CD4-positive, alpha-beta T cell (primary cell): ENCODE measurements at places on chromosomes 7 and 10.

- no peak for DNase-seq
Measured at GRCh38 chr7:133082390-133082766, 488 bp upstream of the CHCHD3 start.

GRCh38 chr7:11636274-11636673, 195.7 kb downstream of the THSD7A start:
- DNase-seq = no peak

DNA sequence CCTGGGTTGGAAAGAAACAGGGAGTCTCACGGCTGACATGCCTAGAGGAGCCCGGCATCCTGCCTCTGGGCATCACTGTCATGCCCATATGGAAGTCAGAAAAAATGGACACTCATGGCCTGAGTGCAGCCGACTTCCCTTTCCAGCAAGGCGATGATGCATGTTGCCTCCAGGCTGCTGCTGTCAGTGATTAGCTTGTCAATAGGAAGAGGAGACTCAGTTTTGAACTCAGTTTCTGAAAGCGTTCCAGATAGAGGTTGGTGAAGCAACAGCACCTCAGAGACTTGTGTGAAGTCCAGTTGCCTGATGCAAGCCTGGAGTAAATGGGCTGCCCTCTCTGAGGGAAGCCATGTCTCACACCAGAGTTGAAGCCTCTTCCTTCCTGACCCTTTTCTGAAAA, 148.4 kb downstream of the TPST1 start:
- DNase-seq = no peak

GRCh38 chr7:17441557-17441956, 143.1 kb downstream of the AHR start:
- no peak for DNase-seq

- DNase-seq = no peak
Measured at GRCh38 chr10:69939061-69939460, 113.6 kb upstream of the MACROH2A2 start.

GRCh38 chr7:151923097-151923876, 33.0 kb upstream of the GALNTL5 start:
- no peak for DNase-seq

- DNase-seq = no peak
Measured at GRCh38 chr10:11336722-11337162, 274.7 kb downstream of the USP6NL start.

DNA sequence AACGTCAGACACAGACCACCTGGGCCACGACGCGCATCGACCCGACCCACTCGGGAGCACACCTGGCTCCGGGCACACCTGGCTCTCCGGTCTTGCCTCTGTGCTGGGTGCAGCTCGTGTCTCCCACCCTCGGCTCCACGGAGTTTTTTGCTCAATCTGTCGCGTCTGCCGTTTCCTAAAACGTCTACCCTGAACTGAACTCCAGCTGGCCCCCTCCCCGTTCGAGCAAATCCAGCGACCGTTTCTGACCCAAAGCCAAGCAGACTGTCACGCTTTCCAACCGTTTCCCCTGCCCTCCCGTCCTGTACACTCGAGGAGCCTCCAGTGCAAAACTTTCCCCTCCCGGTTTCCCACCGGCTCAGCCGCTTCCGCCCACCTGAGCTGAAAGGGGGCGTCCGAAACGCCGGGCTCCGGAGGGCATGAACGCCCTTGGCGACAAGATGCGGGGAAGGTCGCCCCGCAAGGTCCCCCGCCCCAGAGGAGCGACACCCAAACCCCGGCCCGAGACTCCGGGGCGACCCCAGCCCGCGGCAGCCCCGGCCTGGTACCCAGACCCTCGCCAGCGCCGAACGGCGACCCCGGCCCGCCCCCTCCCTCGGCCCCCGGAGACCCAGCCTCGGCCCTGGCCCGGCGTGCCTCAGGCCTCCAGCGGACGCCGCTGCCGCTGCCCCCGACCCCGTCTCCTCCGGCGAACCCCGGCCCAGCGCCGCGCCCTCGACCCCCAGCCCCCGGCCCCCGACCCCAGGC, 557 bp downstream of the CYTH3 start:
- peak; percentile 52 for DNase-seq

DNA sequence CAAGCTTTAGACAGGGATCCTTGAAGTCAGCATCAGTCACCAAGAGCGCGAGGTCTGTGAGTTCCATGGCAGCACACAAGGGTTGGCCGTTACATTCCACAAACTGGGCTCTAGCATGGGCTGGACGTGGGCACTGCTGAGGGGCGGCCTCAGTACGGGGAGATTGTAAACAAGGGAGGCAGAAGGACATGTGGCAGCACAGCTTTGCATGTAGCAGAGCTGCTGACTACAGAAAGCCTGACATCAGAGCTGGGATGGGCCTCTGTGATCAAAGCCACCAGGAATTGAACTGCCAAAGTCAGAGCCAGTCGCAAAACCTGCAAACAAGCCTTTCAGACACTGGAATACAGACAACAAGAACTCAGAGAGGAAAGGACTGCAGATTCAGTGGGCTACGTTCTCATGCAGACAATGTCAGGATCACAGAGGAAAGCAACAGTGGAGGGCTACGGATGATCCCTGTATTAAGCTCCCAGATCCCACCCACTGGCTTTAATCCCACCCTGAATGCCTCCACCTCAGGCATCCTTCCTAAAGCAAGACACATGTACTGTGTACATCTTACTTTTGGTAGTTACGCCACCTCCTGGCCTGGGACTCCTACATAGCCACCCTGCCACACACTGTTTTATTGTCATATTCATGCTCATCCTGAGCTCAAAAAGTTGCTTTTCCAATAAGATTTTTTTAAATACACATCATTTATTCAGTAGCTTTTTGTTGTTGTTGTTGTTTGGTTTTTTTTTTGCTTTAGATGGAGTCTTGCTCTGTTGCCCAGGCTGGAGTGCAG, 291.1 kb upstream of the IMMP2L start:
- DNase-seq = no peak

GRCh38 chr7:132045481-132045980, 489.1 kb upstream of the PODXL start:
- no peak for DNase-seq

GRCh38 chr10:74882427-74882826, 56.0 kb downstream of the KAT6B start:
- no peak for DNase-seq

GRCh38 chr10:28054228-28054860, 55.5 kb upstream of the ODAD2 start:
- no peak for DNase-seq

- no peak for DNase-seq
Measured at GRCh38 chr7:159013181-159013690, 131.4 kb downstream of the VIPR2 start.

GRCh38 chr7:38932509-38933168, 23.6 kb upstream of the VPS41 start:
- peak; percentile 7 for DNase-seq

DNA sequence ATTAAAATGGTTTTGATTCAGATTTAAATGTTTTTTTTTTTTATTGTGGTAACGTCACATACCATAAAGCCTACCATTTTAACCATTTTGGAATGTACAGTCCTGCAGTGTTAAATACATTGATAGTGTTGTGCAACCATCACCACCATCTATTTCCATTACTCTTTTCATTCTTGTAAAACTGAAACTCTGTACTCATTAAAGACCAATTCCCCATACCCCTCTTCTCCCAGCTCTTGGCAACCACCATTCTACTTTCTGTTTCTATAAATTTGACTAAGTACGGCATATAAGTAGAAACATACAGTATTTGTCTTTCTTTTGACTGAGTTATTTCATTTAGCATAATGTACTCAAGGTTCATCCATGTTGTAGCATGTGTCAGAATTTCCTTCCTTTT, 96.2 kb downstream of the EXOC4 start:
- DNase-seq = no peak

GRCh38 chr10:3968727-3969126, 183.7 kb upstream of the KLF6 start:
- DNase-seq = no peak

GRCh38 chr7:27032839-27033238, 63.0 kb downstream of the HOXA1 start:
- no peak for DNase-seq
